ENCODE measurements at places on chromosomes 7 and 10. TPM values are rescaled to one million over a fixed set of nuclear protein-coding genes. Genes with fewer than 3 reads are reported as not detected.

PKD2L1 gene
- 0.41 TPM for polyA plus RNA-seq

TAC1 gene
- polyA plus RNA-seq: 86.8 TPM

MYO3A gene
- 2.0 TPM for polyA plus RNA-seq

CDH23 gene
- polyA plus RNA-seq: 24.2 TPM

HGF gene
- polyA plus RNA-seq: 1.4 TPM

SAMD9L gene
- 6.6 TPM for polyA plus RNA-seq

EBLN1 gene
- polyA plus RNA-seq: not detected

GRID2IP gene
- 1.2 TPM for polyA plus RNA-seq

PLCE1 gene
- polyA plus RNA-seq: 15.5 TPM

ADAM8 gene
- 3.1 TPM for polyA plus RNA-seq

MAP3K8 gene
- polyA plus RNA-seq: 4.2 TPM

MEIG1 gene
- polyA plus RNA-seq: 1.9 TPM

LRRC4 gene
- 62.3 TPM for polyA plus RNA-seq

SPDYE9 gene
- 1.6 TPM for polyA plus RNA-seq

VSTM2A gene
- polyA plus RNA-seq: 123 TPM

TUBAL3 gene
- not detected for polyA plus RNA-seq

VAX1 gene
- polyA plus RNA-seq: not detected

FAM25A gene
- not detected for polyA plus RNA-seq

CALN1 gene
- 23.7 TPM for polyA plus RNA-seq

TSPAN12 gene
- 25.5 TPM for polyA plus RNA-seq

SPDYE1 gene
- polyA plus RNA-seq: 0.33 TPM

ARMC3 gene
- 8.9 TPM for polyA plus RNA-seq

FRMD4A gene
- polyA plus RNA-seq: 96.5 TPM

ABCB4 gene
- 1.4 TPM for polyA plus RNA-seq

ZCWPW1 gene
- polyA plus RNA-seq: 8.0 TPM

TBX20 gene
- polyA plus RNA-seq: not detected

MICALL2 gene
- polyA plus RNA-seq: 19.5 TPM
